ENCODE measurements at places on chromosomes 4 and X.

DNA sequence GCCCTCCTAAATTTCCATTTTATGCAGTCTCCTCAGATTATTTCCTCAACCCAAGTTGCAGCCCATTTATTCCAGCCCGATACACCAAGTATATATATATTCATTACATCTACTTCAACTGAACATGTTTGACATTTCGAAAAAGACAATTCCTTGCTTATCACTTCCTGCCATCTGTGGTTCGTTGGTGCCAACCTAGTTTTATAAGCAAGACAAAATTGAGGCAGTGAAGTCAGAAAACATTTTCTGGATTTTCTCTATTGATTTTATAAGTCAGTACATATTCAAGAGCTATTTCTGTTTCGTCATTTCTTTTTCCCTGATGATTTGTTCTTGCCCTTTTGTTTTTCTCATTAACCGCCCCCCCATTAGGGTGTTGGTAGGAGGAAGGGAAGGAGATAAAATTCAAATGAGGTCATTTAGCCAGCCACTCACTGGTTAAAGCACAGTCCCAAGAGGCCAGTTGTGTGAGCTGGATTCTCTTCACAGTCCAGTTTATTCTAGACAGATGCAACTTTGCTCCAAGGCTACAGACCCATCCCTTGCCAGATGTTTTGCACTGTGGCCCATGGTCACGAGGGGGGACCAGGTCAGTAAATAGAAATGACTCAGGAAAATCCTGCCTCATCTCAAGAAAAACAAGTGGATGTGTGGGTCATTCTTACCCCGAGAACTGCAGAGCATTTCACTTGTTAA is 20.3 kb upstream of the VEGFD start:
- DNase-seq, result peak; percentile 69

- no peak for DNase-seq
Observed at GRCh38 chr4:138053641-138054301, 188.4 kb downstream of the SLC7A11 start.

DNA sequence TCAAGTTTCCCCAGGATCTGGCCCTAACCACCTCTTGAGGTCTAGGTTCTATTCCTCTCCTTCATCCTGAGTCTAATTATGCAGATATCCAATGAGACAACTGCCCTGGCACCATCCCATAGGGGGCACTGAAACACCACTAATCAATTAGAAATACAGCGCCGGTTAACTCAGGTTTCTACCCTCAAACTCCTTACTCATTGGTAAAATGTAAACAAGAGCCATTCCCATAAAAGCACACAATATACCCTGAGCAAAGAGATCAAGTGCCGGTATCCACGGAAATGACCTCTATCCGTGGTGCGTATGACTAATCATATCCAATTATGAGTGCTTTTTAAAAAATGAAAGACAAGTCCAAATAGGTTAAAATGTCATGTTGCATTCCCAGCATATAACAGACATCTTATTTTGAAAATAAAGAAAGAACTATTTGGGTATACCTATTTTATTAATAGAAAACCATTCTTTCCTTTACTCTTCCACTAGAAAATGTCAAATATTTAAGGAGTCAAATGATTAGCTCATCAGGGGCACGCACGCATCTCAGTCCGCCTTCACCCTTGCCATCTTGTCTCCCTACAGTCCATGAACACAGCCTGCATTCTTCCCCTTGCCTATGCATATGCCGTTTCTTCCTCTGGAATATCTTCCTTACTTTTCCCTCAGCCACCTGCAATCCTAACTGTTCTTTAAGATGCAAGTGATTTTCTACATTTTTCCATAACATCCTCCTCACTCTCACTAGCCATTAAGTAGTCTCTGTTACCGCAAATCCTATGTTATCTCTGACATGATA is 141.1 kb downstream of the MAML3 start:
- peak; percentile 72 for DNase-seq

- DNase-seq, result no peak
Observed at GRCh38 chr4:139896091-139896604, 230.5 kb downstream of the MGST2 start.

DNA sequence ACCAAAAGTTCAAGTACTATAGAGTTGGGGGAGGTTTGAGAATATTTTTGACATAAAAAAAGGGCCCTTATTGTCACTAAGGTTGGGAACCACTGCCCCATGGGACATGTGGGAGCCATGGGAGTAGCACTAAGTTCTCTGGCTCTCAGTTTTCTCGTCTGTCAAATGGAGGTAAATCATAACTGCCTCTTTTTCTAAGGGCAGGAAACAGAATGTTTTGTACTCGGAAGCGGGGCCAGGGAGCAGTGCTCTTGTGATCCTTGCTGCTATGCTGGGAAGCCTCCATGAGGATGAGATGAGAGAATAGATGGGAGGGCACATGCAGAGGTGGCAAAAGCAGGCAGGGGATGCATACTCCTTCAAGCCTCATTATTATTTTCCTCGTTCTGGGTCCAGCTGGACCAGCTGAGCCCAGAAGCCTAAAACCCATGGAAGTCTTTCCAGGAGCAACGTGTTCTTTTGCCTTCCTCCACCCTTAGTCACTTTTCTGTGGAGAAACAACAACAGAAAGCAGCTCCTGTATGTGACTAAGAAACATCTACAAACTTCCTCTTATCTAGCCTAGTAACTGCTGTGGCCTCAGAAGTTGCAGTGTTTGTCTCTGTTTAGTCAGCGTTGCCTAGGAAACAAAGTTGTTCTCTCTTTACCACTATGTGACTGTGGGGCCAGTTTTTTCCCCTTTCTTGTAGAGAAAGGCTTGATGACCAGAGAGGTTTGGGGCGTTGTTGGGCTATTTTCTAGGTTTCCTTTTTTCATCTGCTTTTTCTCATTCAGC is 64.8 kb downstream of the TSC22D3 start:
- DNase-seq, result peak; percentile 40

GRCh38 chrX:153522259-153522658 is 4.8 kb downstream of the ATP2B3 start:
- DNase-seq, result no peak
